ENCODE measurements at places on chromosomes 5 and 9.
A peak's percentile ranks its signal among the peaks of the same experiment; 100 is the strongest.

DNA sequence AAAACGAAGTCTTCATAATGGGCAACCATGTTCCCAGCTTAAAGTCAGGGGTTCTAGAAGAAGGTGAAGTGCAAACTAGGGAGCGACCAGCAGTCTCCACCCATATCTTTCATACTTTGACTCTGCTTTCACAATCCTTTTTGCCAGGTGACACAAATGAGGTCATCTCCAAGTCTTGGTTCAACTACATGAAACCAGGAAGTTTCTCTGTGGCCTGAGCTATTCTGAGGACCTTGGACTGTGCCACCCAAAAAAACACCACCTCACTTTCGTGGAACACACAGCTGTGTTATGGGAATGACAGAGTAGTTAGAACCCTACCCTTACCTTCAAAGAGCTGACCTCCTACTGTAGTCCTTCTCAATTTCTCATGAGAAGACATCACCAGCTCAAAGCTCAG, 309.2 kb downstream of the AGTPBP1 start:
- no peak for DNase-seq

DNA sequence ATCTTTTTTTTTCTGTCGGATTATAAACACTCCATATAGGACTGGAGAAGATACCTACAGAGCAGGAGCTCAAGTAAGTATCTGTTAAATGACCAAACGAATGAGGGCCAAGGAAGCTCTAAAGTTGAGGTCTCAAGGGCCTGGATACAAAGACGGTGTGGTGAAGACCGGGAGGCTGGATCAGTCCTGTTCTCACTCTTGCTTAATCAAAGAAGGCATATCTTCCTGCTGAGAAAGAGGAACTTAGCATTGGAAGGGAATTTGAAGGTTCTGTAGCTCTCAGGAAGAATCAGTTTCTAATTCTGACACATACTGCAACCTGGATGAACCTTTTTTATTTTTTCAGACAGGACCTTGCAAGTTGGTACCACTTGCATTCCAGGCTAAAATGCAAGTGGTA, 28.3 kb upstream of the PAX5 start:
- no peak for DNase-seq

GRCh38 chr9:129178568-129179382, 714 bp upstream of the IER5L start:
- no peak for DNase-seq

- no peak for DNase-seq
Measured at GRCh38 chr5:91521334-91521733, 138.2 kb upstream of the ARRDC3 start.

DNA sequence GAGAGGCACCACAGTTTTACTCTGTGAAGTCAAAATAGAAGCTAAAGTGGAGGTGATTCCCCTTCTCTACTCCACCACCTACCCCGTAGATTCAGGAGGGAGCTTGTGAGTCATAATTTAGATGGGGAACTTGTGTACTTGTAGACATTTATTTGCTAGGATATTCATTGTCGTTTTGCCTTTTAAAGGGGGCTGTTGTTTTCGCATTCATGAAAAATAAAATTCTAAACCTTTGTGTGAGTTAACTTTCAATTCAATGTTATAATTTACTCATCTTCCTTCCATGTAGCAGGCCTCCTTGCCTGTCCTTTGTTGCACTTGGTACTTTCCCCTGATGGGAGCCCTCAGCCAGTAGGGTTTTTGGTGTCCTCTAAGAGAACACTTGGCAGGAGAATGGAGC, 22.0 kb downstream of the SECISBP2 start:
- DNase-seq, result no peak

GRCh38 chr5:96537386-96537785, 104.3 kb upstream of the PCSK1 start:
- no peak for DNase-seq

DNA sequence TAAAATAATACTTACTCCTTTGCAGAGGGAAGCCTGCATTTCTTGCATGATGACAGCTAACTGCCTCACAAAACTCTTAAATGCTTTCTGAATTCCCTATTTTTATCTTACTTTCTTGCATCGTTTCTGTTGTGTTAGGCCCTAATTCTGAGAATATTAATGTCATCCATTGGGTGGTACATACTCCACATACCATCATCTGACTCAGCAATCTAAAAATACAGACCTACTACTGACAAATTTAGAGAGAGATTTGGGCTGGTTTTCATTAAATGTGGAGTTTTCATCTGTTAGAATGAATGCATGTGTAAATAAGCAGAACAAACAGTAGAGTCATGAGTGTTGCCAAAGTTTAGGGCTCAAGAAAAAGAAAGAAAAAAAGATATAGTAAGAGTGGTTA, 26.5 kb upstream of the KCNN2 start:
- DNase-seq, result no peak

GRCh38 chr9:32251539-32251938, 132.9 kb upstream of the ACO1 start:
- DNase-seq, result no peak

- no peak for DNase-seq
Measured at GRCh38 chr5:45604092-45604491, 92.1 kb downstream of the HCN1 start.

- no peak for DNase-seq
Measured at GRCh38 chr5:56717253-56717987, 97.9 kb upstream of the MAP3K1 start.

- peak; percentile 78 for DNase-seq
Measured at GRCh38 chr5:139651043-139651834, 3.1 kb downstream of the CXXC5 start.

- DNase-seq, result no peak
Measured at GRCh38 chr9:112774006-112774996, 23.7 kb downstream of the SNX30 start.

DNA sequence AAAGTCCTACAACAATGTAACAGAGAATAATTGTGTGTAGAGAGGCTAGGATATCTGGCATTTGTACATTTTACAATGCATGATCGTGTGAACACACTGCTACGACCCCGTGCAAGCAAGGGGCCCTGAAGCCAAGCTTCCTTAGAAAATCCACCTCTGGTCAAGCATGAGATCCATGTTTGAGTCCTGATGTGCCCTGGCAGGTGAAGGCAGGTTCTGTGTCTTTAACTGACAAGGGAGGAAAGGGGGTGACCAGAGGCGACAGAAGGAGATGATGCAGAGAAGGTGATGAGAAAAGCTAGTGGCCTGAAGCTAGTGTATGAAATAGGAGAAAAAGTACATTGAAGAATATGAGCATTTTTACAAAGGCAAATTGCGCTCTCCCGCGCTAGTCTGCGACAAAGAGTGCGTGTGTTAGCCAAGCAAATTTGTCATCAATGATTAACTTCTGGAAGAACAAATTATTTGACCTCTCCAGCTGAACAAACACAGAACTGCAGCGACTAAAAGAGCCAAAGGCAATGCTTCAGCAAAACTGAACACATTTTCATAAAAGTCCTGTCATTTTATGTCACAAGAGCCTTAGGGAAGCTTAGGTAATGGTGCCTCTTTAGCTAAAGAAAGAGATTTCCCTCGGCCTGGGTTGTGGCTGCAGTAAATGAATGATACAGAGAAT, 101.7 kb upstream of the DAPK1 start:
- no peak for DNase-seq

DNA sequence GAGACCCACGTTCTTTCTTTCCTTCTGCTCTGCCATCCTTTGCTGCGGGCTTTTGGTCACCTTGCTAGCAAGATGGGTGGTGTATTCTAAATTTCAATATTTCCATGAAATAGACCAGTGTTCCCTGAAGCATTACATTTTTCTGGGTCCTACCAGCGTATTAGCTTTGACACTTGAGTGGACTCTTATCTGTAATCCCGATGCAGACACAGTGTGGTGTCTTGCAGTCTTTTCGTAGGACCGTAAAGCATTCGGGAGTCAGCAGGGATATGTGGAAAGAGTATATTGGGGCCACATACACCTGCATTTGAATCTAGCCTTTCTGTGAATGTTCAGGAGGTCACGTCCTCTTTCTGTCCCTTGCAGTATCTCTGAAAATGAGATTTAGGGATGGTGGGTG, 124.7 kb upstream of the CPEB4 start:
- no peak for DNase-seq

DNA sequence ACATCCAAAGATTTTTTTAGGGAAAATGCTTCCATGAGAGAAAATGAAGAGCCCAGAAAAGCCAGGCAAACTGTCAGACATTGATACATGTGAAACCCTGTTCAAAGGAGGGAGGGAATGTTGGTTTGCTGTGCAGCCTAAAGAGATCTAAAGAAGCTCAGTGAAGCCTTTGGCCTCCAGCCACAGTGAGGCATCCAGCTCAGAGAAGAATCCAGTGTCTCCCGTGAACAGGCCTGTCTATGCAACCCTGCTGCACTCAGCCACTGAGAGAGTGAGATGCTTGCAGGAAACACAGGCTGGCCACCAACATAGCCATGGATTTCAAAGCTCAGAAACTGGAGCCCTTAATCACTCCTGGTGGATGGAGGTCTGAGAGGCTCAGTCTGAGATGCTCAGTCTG, 171.4 kb upstream of the PLCXD3 start:
- no peak for DNase-seq

DNA sequence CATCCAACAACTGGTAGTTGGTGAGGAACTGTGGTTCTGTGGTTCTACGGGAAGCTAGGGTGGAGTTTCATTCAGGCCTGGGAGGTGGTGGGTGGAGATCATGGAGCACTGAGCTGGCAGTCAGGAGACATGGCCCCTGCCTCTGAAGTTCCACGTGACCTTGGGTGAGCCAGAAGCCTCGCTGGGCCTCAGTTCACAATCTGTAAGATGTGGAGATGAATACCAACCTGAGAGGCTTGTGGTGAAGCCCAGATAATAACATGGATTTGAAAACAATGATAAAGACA, 177.9 kb downstream of the MACROH2A1 start:
- peak; percentile 40 for DNase-seq

DNA sequence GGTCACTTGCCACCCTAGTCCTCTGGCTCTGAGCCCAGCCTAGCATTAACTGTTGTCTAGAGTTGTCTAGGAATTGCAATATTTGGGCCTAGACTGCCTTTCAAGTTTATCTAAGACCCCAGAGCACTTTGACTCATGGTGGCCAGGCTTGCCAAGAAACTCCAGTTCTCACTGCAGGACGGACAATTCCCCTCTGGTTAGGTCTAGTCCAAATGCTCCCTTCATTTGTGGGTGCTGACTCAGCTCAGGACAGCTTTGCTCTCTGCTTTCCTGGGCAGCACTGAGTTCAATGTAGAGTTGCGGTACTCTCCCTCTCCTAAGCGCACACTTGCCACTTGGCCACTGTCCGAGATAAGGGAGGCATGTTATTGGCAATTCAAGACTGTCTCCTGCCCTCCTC, 619.4 kb downstream of the TLE1 start:
- no peak for DNase-seq

DNA sequence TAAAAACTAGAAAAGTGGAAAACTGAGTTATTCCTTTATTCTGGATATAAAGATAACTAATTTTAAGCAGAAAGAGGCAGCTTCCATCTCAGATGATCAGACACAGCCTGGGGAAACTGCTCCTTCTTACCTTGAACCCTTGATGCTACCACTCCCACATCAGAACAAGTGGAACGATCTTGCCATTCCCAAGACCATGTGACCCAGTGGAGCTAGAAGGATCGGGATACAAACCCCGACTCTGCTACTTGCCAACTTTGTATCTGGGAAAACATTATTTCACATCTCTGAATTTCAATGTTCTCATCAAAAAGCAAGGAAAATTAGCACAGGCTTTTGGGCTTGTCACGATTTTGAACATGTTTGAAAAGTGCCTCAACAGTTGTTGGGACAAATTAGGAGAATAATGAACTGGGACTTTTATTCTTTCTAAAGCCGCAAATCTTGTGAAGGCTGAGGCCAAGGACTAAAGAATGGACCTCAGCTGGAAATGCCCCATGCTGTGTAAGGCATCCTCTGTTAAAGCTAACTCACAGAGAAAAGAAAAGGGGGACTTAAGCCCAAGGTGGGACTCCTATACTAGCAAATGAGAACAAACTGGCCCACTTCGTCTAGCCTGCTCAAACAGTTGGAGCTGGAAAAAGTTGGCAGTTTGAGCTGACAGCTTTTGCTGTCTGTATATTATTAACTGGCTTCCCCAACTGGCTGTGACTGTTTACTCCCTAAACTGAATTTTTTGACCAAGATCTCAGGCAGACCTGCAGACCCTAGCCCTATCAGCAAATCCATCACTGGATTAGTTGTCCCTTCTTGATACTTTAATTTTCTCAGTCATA, 552.3 kb downstream of the EFNA5 start:
- no peak for DNase-seq

DNA sequence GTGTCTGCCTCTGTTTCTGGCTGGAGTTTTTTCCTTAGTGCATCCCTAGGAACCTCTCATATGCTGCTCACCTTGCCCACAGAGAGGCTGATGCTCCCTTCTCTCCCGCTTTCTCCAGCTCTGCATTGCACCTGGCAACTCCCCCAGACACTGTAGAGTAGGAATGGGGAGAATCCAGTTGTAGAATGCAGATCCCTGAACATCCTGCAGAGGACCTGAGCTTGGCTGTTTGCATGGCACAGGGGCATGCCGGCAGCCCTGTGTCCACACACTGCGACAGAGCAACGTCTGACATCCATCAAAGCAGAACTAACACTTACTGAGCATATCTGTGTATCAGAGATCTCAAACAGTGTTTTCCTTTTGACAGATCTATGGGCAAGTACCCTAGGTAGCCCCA, 19.9 kb downstream of the IDNK start:
- no peak for DNase-seq

DNA sequence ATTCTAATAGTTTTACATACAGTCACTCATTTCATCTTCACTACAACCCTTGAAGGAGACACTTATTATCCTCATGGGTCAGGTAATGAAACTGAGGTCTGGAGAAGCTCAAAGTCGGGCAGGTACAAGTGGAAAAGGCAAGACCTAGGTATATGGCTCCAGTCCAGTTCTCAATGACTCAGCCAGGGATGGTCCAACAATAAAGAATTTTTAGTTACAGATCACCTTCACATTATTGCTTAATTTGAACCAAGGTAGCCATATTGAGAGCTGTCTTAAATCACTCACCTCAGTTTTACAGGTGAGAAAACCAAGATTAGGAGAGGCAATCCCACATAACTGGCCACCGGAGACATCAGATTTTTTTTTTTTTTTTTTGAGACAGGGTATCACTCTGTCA, 55.4 kb downstream of the PTPN3 start:
- no peak for DNase-seq

DNA sequence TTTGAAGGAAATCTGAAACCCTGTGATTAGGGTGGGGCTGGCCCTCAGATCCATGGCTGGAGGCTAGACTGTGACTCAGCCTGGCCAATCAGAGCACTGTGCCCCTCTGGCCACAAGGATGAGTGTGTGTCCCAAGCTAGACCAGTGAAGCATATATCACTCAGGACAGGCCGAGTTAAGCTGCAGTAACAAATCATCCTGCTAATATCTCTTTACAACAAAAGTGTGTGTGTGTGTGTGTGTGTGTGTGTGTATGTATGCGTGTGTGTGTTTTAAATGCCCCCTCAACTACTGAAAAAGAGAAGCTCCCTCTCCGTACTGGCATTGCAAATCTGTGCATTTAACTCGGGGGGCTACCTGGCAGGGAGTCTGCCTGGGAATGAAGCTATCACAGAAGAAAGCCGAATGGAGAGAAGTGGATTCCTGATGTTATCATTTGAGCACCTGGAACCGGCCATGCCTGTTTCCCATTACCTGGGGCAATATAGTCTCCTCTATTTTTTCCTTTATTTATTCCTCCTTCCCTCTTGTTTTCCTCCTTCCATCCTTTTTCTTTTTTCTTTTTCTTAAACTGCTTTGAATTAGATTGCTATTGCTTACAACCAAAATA, 25.6 kb downstream of the STC2 start:
- DNase-seq, result no peak

- DNase-seq, result no peak
Measured at GRCh38 chr9:83284746-83285145, 221.8 kb upstream of the RASEF start.

GRCh38 chr5:109681763-109682162, 8.0 kb upstream of the MAN2A1 start:
- DNase-seq, result no peak

Measured in suprapubic skin (tissue), 4 donors.